ENCODE measurements at places on chromosomes 12 and 14.

DNA sequence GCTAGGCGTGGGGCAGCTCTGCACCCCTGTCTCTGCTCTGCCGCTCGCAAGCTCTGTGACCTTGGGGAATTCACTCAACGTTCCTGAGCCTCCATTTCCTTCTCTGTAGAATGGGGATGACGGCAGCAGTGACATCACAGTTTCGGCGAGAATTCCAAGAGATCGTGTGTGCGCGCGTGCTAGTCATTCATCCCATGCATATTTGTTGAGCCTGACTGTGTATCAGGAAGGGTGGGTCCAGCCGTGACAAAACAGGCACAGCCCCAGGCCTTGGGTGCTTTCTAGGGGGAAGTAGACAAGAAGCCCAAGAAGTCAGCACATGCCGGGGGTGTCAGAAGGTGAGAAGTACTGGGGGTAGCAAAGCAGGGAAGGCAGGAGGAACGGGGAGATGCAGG is 145.6 kb upstream of the NCOR2 start:
- no peak for DNase-seq

DNA sequence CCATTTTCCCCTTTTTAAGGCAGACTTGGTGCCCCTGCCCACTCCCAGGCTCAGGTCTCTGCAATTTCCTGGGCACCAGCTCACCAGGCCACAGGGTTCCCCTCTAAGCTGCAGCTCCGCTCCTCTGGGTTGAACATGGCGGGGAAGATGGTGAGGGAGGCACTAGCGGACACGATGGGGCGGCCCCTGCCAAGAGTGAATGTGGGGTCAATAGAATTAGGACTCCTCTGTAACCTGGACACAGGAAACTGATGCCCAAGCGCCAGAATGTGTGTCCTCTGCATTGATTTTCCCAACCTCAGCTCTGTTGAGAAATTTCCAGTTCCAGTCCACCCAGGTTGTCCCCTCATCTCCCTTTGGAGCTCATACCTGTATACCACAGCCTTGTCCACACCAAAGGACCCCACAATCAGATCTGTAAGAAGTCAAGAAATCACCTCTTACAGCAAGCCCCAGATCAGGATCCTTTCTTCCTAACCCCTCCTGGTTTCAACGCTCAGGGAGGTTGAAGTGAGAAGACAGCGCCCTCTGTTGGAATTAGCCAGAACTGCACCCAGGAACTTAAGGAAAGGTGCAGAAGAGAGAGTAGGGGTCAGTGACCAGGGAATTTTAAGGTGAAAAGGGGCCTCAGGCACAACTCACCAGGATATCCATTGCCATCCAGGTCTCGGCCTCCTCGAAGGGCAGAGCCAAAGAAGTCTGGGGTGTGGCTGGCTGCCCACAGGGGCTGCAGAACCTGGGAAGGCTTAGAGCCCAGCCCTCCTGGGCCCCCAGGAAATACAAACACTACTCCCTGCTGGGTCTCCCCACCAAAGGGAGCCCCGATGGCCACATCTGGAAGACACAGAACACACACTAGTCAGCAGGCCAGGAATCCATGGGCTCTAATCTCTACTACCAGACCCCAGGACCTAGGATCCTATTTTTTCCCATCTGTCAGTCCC is 14.7 kb downstream of the ITGA5 start:
- DNase-seq, result peak; percentile 66

DNA sequence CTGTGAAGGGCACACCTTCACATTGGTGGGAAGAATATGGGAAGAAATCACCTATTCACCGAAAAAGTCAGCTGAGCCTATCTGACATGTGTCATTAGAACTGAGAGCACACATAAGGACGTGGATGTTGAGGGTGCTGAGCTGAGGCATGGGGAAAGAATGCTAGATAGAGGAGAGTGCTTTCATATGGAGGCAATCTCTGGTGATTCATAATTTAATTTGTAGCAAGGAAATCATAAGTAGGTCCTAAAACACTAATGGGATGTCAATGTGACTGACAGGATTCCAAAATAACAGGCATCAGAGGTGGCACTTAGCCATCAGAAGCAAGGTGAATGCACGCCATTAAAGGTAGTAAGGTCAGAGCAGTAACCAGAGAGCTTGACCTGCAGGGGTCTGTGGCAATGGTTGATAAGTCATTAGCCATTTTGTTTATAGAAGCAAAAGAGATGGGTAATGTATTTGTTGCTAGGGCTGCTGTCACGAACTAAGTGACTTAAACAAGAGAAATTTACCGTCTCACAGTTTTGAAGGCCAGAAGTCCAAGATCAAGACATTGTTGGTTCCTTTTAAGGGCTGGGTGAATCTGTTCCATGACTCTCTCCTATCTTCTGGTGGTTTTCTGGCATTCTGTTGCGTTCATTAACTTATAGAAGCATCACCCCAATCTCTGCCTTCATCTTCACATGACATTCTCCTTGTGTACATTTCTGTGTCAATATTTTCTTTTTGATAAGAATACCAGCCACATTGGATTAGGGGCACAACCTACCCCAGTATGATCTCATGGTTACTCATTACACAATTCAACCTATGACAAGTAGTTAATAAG is 69.3 kb downstream of the ANKS1B start:
- DNase-seq, result no peak

DNA sequence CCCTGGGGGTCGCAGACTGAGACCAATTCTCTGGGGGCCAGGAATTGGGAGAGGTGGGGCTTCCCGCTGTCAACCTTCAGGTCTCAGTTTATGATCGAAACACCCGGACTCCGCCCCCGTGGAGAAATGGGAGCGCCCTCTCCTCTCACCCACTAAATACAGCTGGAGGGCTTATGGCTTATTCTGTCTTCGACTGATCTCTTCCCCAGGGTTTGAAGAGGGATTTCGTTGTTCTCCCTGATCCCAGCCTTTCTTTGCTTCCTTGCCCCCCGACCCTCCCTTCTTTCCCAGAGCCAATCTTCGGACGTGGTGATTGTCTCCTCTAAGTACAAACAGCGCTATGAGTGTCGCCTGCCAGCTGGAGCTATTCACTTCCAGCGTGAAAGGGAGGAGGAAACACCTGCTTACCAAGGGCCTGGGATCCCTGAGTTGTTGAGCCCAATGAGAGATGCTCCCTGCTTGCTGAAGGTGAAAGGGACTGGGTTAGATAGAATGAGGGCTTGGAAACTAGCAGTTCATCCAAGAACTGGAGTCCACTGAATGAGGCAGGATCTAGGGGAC is 607 bp downstream of the OS9 start:
- no peak for DNase-seq

DNA sequence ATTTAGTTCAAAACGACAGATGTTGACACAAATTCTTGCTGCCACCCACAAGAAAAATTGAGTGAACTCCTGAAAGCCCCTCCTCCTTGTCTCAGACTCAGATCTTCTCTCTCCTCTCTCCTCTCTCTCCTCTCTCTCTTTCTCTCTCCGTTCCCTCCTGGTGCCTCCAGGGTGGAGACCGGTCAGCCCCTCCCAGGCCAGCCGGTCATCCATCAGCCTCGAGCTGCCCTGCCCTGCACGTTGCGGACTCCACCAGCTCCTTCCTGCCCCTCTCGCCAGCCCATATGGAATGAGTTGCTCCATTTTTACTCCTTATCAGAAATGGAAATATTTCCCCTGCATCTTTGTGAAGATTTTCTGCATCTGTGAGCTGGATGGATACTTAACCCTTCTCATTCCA is 103.8 kb downstream of the TBX5 start:
- DNase-seq, result no peak

- no peak for DNase-seq
Measured at GRCh38 chr12:14621826-14622225, 54.1 kb upstream of the PLBD1 start.
